NCI-H1048 (cell line): ENCODE measurements at places on chromosomes 16 and 17.

GRCh38 chr16:57127037-57127763 lies 34.8 kb downstream of the CPNE2 start:
- DNase-seq: no peak

GRCh38 chr16:27222249-27223225 lies 19.2 kb downstream of the KDM8 start:
- no peak for DNase-seq

- DNase-seq: peak; percentile 82
These were observed at the start of gene PER1 for GRCh38 chr17:8152112-8152775. Gene PER1, minus strand, starts transcription at chr17:8152404. Its CDS starts 1,698 bp downstream, at chr17:8150706.

DNA sequence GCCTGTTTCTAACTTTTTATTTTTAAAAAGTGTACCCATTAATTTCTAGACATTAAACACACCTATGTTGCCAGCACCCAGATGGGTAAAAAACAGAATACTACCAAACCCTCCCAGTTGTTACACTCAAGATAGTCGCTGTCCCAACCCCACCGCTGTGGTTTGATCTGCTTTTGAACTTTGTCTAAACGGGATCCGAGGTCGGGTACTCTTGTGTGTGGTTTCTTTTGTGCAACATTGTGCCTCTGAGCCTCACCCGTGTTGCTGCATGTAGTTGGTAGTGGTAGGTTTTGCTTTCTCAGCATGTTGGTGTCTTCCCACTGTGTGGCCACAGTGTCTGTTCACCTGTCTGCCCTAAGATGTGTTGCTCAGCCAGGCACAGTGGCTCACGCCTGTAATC lies 4.3 kb downstream of the KLHL36 start:
- DNase-seq: no peak

- DNase-seq: no peak
These were observed 156.2 kb upstream of the TNRC6C start for GRCh38 chr17:77802333-77802615.
